ENCODE measurements at places on chromosomes 2 and 18.

DNA sequence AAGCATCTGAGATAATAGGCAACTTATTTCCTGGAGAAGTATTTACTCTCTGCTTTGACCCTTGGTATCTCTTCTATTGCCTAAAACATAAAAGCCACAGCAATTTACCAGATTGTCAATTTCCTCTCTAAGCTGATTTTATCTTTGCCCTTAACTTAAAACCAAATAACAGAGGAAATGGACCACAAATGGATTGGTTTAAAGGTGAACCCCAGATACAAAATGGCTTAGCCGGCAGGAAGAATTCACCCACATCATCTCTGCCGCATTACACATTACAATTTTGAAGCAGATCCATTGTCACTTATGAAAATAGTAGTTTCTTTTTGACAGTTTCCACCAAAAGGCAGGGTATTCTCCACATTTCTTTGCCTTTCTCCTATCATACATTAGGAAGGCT is 585.8 kb upstream of the CHAC2 start:
- no peak for DNase-seq

GRCh38 chr2:63614983-63615945 is 26.5 kb downstream of the MDH1 start:
- no peak for DNase-seq

DNA sequence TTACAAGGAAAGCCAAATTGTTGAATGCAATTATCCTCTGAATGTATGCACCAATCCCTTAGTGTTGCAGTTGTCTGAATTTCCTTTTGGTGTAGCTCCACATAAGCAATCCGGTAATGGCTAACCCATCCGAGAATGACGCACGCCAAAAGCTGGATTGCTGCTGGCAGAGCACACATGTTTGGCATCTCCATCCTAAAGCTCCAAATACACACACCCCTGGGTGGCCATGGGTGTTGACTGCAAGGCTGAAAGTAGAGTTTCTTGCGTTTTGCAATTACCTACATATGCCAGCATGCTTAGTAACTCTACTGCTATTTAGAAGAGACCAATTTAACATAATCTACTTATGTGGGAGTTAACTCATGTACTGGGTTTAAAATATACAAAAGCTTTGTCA is 53.1 kb downstream of the KCTD1 start:
- no peak for DNase-seq

DNA sequence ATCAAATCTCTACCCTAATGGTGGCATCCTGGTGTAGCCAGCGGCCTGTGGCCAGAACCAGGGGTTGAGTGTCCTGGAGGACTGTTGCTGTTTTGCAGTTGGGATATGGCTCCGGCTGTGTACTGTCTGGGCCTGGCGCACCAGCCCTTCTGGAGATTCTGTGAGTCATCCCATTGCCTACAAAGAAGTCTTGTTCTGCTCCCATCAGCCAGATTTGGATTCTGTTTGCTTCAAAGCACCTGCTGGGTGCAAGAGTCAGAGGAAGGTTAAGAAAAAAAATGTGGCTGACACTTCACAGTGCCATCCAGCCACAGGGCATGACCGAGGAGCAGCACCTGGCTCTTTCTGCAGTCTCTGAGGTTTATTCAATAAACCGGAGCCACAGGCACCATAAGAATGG is 41.0 kb upstream of the ASAP2 start:
- DNase-seq: no peak

- DNase-seq: no peak
Observed at GRCh38 chr2:232981356-232981755, 31.7 kb downstream of the NGEF start.

- no peak for DNase-seq
Observed at GRCh38 chr2:188975497-188976102, 1.4 kb downstream of the COL3A1 start.
